ENCODE measurements at places on chromosomes 16 and 17.

DNA sequence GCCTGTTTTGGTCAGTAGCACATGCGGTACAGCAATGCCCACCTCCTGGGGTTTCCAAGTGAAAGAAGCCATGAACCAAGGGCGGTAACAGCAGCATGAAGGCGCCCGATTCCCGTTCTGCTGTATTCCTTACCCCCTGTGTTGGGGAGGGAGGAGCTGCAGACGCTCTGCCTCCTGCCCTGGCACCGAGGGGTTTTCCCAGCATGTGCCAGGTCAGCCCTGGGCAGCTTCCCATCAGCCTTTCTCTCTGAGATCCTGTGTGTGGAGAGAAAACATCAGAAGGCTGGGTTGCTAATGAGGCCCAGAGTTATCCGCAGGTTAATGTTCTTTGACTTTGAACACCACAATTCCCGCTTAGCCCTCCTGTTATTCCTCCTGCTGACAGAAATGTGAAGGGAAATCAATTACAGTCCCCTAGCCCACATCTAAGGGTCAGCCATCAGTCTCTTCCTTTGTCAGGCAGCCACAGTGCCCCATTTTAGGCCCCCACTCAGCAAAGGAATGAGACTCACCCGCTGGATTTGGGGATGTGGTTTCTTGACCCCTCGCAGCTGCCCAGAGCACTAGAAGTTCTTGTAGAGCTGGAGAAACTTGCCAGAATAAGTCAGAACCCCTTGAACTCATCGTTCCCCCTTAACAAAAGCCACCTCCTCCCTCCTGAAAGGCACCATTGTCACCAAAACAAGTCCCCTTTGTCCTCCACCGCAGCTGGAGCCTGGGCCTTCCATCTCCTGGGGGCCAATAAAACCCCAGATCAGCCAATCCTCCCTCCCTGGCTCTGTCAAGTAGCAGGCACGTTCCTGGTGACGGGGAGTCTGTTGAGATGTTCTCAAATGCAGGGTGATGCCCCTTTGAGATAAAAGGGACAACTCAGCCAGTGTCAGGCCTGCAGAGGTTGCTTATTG is 168.5 kb downstream of the KATNIP start:
- no peak for DNase-seq

- DNase-seq: no peak
These were observed 4.6 kb upstream of the PIEZO1 start for GRCh38 chr16:88789594-88789993.

GRCh38 chr16:50261707-50262235 is 4.6 kb upstream of the ADCY7 start:
- no peak for DNase-seq

GRCh38 chr16:8595783-8596182 is 5.5 kb upstream of the TMEM114 start:
- DNase-seq: no peak

DNA sequence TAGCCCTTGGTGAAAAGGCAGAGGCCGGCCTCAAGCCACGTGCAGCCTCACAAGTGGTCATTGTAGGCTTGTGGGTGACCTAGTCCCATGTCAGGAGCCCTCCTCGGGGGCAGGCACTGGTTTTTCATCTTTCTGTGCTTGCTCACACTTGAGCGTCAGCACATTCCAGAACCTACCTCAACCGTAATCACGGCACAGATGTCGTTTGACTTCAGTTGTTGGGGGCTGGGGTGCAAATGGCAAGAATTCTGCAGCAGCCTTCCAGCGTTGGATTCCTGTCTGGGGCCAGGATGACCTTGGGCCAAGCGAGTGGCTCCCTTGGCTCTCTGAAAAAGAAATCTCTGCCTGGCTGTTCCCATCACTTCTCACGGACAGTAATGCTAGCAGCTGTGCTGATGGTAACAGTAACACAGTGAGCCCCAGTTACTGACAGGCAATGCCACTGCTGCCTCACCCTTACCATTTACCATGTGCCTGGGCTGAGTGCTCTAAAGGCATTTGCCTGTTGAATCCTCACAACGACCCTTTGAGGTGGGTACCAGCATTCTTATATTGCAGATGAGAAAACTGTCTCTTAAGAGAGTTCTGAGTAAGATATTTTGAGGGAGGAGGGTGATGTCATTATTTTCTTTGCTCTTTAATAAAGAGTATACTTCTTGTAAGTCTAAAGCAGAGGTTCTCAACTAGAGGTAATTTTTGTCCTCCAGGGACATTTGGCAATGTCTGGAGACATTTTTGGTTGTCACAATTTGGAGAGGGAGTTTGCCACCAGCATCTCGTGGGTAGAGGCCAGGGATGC is 46.5 kb downstream of the KSR1 start:
- DNase-seq: no peak

DNA sequence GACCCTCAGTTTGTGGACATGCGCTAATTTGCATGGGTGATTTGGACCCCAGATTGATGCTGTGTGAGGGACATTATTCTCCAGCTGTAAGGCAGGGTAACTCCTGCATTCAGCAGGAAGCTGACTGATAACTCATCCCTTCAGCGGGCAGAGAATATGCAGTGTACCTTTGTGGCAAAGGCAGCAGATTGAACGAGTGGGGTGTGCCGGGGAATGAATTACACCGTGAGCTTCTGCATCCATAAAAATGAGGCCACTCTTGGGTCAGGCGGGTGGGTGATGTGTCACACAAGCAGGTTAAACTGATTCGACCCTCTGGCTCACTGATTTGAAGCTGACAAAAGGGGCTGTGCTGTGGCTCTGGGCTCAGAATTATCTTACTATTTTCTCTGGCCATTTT is 128.9 kb upstream of the PMFBP1 start:
- no peak for DNase-seq

GRCh38 chr16:29662729-29663015 is 375 bp upstream of the SPN start:
- DNase-seq: no peak

DNA sequence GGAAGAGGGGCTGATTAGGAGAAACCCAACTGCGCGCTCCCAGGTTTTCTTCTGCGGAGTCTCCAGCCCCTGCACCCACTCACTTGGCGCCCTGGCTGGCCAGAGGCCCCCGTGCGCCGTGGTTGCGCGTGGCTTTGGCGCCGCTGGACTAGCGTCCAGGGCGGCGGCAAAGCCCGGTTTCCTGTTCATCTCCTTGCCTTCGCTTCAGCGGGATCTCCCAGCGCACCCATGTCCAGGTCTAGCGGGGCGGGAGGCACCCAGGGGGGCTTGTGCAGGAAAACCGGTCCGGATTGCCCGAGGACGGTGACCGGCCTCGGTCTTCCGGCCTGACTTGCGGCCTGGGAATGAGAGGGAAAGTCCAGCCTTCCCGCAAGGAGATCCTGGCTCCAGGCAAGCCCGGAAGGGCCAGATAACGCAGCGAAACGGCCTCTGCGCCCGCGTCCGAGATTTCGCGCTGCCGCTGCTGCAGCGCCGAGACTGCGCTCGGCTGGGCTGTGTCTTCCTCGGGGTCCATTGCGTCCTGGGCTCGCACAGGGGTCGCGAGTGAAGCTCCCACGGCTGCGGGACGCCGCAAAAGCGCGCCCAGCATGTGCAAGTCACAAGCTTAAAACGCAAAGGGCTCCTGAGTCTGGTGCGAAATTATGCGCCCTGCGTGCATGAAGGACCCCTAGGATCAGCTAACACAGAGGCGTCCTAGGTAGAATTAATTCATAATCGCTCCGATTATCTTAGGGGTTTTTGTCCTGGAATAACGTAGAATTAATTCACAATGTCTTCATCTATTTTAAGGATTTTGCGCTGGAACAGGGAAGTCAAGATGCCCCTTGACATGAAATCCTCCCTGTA is 5.7 kb downstream of the FOXF1 start:
- no peak for DNase-seq

DNA sequence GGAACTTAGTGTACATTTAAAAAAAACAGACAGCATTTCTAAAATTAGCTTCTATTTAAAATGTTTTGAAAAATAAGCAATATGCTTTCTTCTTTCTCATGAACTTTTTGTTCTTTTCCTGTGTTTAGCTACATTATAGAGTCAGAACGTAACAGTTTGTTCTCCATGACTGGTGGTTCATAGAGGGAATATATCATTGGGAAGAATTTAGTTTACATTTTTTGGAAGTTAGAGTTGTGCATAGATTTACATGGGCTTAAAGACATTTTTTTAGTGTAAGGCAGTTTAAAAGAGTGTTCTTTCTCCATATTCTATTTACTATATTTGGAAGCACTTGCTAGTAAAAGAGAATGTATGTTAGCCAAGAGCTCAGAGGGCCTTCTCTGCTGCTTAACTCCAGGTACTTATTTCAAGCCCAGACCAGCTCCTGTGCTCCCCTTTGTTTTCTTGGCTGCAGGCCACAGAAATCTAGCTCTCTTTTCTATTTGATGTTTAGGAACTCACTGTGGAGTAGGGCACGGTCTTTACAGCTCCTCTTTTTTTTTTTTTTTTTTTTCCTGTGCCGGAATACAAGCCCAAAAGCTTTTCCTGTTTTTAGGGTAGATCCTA is 20.2 kb downstream of the AP2B1 start:
- no peak for DNase-seq

DNA sequence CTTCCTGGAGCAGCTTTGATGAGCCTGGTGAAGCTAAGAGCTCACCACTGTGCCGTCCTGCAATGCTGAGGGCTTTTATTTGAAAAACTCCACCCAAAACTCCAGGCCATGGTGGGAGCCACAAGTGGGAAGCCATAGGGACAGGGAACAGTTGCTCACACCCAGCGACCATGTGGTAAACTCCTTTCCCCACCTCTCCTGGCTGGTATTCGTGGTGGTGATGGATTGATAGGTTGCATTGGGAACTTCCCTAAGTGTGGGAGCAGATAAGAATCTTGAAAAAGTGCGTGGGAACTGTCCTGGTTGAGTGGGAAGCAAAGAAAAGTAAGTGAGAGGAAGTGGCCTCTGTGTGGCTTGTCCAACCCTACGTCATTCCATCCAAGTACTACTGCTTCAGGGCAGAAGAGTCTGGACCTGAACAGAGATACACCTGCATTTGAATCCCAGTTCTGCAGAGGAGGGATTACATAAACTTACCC is at the start of gene CCL1:
CCL1 (minus strand) TSS at position 51 of the 479 bp plus-strand sequence. CDS start 72 bp downstream, outside the sequence.
- DNase-seq: no peak

DNA sequence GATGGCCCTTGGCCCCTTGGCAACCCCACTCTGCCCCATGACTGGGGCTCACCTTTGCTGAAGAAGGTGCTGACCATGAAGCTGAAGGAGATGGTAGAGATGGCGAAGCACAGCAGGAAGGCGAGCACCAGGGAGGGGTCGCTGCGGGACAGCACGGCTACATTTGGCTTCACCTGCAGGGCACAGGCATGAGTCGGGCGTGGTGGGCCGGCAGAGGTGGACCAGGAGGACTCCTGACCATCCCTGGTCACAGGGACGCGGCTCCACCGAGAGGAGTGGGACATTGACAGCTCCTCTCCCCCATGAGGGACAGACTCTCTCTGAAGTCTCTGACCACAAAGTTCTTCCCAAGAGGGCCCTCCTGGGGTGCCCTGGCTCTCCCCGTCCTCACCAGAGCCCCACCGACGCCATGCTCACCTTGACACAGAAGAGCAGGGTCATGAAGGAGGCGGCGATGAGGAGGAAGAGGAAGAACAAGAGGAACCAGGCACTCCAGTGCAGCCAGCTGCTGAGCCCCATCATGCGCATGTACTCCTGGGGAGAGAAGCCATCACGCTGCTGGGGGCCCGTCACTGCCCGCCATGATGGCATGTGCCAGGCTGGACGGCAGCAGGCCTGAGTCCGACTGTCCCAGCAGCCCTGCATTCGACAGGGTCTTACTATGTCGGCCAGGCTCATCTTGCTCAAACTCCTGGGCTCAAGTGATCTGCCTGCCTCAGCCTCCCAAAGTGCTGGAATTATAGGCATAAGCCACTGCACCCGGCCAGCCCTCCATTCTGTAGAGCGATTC is 23.1 kb downstream of the ABCA3 start:
- no peak for DNase-seq

DNA sequence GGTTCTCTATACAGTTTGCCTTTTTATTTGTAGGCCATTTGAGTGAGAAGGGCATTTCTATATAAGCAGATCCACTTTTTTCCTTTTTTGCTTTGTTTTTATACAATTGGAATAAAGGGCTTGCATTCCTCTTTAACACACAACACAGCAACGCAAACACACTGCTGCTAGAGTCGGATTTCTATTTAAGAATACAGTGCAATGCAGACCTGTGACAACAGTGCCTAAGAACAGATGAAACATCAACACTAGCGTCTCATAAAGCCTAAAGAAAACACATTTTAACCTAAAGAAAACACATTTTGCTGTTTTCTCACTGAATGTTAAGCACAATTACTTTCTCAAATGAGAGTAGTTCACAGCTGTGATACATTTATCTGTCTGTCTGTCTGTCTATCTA is 1141.1 kb downstream of the CDH11 start:
- DNase-seq: no peak

- DNase-seq: no peak
These were observed 19.6 kb downstream of the KATNB1 start for GRCh38 chr16:57755061-57755684.

DNA sequence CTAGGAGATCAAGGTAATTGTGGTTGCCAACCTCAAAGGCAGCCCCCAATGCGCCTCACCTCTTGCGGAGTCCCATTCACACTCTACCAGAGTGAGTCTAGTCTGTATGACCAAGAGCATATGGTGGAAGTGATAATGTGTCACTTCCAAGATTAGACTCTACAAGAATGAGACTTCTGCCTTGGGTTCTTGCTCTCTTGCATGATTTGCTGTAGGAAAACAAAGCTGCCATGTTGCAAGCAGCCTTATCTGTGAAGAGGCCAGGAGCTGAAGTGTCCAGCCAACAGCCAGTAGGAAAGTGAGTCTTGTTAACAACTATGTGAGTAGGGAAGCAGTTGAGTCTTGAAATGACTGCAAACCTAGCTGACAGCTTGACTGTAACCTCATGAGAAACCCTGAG is 3.4 kb downstream of the TERF2 start:
- DNase-seq: no peak

DNA sequence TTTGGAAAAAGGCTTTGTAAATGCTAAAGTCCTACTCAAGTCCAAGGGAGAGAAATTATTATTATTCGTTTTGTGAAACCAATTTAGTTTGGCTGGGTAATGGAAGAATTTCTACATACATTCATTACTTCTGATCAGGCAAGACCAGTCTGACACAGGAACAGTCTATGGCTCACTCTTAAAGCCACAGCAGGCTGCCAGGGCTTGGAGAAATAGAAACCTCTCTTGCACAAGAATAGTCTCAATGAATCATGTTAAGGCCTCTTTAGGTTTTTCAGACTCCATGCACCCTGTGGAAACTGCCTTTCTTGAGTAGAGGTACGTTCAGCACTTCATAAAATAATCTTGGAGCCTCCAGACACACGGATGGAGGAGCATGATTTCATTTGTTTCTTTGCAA is 167.7 kb downstream of the IRX3 start:
- DNase-seq: no peak

DNA sequence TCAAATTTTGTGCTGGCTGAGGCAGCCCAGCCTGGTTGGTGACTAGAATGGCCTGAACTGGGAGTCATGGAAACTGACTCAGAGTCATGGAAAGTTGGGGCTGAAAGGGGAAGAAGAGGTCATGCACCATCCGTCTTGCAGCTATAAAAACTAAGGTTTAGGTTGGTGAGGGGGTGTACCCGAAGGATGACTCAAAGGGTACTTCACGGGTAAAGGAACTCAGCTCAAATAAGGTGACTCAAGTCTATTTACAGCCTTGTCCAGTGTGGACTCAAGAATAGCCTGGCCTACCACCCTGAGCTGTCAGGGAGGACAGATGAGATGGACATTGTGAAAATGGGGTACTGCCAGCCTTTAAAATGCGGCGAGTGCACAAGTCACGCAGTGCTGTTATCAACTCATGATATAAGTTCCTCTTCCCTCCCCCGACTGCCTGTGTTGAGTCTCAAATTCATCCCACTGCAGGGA is 18.6 kb downstream of the CD300LB start:
- peak; percentile 97 for DNase-seq

All from M059J (cell line).